ENCODE measurements at places on chromosomes 6 and 20. TPM values are rescaled to one million over a fixed set of nuclear protein-coding genes. Genes with fewer than 3 reads are reported as not detected.

Gene DDO
- 2.7 TPM for total RNA-seq

Gene ZNF831
- 0.02 TPM for total RNA-seq

Gene FRMD1
- 0.17 TPM for total RNA-seq

- no peak overlapping the region for H3K4me3 ChIP-seq
- H3K4me1 ChIP-seq, result no peaks in the 10 kb centered on the region
- no peak overlapping the region for H3K27ac ChIP-seq
- no peaks in the 10 kb centered on the region for H3K36me3 ChIP-seq
- no peaks in the 10 kb centered on the region for H3K27me3 ChIP-seq
These were observed 19.5 kb downstream of the CDH4 start for GRCh38 chr20:61271312-61272231.

DNA sequence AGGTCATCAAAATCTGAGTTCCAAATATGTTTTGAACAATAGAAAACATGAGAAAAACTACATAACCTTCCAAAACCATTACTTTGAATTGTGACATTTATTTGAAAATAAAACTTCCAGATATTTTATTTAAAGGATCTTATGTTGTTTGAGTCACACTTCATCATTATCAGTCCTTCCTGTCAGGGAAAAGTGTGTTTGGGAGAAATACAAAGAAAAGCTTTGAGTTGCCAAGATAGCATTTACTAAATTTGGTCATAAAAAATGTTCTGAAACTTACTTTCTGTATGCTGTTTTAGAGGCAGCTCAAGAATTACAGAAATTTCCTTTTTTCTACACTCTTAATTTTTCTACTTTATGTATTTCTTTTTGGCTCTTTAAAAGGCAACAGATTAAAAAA lies 208.2 kb upstream of the RIN2 start:
- H3K4me3 ChIP-seq, result no peak overlapping the region
- no peaks in the 10 kb centered on the region for H3K27me3 ChIP-seq
- no peaks in the 10 kb centered on the region for H3K36me3 ChIP-seq
- peaks cover 23% of the 10 kb centered on the region for H3K4me1 ChIP-seq
- no peak for DNase-seq

- DNase-seq, result no peak
- no peak overlapping the region for H3K27ac ChIP-seq
- no peaks in the 10 kb centered on the region for H3K27me3 ChIP-seq
- H3K4me3 ChIP-seq, result no peak overlapping the region
- no peaks in the 10 kb centered on the region for H3K36me3 ChIP-seq
These were observed 14.9 kb downstream of the TMEM170B start for GRCh38 chr6:11552442-11552841.

Data from psoas muscle (tissue), 8 donors.